ENCODE measurements at places on chromosomes 1 and 21.

GRCh38 chr1:180237869-180238476 is 7.9 kb downstream of the LHX4 start:
- no peak for DNase-seq

GRCh38 chr1:234881893-234882771 is 246.5 kb downstream of the TOMM20 start:
- no peak for DNase-seq

DNA sequence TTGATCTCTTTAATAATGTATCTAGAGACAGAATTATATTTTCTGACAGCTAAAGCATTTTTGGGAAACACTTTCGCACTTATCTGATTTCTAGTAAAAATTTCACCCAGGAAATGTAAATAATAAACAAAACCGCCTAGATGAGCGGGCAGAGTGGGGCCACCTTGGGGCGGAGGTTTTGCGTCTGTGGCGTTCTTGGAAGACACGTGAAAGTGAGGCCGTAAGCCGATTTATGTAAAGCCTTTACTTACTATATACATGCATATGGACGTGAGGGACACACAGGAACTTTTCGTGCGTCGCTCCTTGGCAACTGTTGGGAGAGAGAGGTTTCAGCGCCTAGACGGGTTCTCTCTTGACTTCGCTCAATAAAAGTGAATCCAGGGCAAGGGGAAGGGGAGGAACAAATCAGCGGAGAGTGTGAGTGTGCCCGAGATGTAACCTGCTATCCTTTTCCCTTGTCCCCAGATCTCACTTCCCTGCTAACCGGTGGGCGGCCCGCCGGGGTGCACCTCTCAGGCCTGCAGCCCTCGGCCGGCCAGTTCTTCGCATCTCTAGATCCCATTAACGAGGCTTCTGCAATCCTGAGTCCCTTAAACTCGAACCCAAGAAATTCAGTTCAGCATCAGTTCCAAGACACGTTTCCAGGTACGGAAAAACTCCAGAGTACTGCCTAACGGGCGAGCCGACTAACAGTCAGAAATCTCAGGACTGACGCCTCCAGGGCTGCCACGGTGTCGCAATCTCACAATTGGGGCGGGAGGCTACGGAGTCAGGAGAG is 1.7 kb downstream of the HLX start:
- DNase-seq: no peak

- no peak for DNase-seq
Measured at GRCh38 chr1:43235451-43236121, 34.2 kb upstream of the TMEM125 start.

- DNase-seq: no peak
Measured at GRCh38 chr1:93411000-93411399, 36.9 kb upstream of the FNBP1L start.
